IPS DF 6.9 (cell line): ENCODE measurements at places on chromosomes 16 and 17.

DNA sequence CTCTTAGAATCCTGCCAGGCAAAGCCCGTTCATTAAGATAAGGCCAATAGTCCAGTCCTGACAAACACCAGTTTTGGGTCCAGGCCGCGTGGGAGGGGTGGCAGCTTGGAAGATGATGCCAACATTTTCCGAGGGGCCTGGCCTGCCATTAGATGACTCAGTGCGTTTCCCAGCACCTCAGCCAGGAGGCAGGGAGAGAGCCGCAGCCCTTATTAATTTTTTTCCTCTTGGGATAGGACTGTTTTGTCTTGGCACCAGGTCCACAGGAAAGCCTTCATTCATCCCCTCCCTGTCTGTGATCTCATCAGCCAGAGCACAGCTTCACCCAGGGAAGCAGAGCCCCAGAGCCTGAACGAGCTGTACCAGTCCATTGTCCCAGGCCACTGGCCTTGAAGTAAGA is 4.7 kb upstream of the NDEL1 start:
- no peak for DNase-seq

- DNase-seq = no peak
These were observed 48.2 kb downstream of the CCDC42 start for GRCh38 chr17:8696426-8696825.

DNA sequence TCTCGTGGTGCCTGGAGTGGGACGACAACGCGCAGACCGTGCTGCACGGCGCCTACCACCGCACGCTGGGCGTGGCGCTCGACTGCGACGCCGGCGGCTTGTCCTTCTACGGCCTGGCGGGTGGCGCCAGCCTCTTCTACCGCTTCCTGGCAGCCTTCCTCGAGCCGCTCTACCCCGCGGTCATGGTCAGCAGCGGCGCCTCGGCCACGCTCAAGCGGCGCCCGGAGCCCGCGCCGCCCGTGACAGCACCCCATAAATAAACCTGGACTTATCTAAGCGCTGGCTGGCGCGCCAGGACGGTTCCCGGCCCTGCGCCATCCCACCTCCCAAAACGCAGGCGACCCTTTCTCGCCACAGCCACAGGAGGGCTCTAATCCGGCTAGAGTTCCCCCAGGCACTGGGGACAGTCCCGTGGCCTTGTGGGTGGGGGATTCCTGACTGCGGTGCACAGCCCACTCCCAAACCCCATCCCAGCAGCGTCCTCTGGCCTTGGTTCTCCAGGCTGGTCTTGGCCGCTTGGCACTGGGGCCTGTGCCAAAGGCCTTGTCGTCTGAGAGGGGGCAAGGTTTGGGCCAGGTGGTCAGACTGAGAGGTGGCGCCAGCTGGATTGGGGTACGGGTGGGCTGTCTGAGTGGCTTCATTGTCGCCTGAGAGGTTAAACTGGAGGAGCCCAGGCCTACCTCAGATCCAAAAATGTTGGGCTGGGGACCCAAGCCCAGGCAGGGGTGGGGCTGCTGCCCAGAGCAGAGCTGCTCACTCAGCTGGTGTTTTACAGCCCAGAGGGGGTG is 10.1 kb upstream of the SLC16A5 start:
- DNase-seq = no peak

DNA sequence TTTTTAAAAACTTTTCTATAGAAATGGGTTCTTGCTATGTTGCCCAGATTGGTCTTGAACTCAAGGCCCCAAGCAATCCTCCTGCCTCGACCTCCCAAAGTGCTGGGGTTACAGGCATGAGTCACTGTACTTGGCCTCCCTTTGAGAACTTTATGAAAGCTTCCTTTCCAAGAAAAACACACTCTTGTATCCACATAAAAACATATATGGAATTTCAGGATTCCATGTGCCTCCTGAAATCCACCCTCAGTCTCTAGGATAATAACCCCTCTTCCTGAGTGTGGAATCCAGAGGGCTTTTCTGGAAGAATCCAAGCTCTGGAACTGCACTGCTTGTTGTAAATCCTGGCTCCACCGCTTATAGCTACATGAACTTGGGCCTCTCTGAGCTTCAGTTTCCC is 53.2 kb upstream of the MRTFB start:
- DNase-seq = no peak

- no peak for DNase-seq
These were observed 141.4 kb downstream of the PMP22 start for GRCh38 chr17:15123593-15124263.

GRCh38 chr16:79334127-79334526 is 266.4 kb downstream of the MAF start:
- DNase-seq = no peak

DNA sequence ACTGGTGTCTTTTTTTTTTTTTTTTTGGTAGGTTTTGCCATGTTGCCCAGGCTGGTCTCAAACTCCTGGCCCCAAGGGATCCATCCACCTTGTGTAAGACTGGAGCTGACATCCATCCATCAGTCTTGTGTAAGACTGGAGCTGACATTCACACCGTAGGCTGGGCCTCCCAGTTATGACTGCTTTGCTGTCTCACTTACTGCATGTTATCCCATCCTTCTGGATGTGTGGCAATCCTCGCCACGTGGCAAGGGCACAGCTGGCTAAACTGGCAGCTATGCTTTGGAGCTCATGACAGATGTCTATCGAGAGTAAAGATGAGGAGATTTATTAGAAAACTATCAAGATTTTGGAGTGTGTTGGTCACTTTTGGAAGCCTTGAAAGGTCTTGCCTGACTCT is 115.1 kb downstream of the ABCA8 start:
- DNase-seq = no peak

DNA sequence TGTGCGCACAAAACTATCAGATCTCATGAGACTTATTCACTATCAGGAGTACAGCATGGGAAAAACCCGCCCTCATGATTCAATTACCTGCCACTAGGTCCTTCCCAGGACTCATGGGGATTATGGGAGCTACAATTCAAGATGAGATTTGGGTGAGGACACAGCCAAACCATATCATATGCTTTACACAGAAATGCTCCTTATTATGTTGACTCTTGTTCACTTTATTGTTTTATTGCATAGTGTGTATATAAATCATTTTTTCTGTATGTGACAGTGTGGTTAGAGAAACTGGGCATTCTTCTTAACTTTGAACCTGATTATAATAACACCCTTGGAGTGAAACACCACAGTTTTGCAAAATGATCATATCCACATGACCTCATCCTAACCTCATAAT is 212.8 kb upstream of the TNRC6C start:
- DNase-seq = no peak

- no peak for DNase-seq
These were observed 4.3 kb upstream of the ADGRG1 start for GRCh38 chr16:57624044-57624688.

DNA sequence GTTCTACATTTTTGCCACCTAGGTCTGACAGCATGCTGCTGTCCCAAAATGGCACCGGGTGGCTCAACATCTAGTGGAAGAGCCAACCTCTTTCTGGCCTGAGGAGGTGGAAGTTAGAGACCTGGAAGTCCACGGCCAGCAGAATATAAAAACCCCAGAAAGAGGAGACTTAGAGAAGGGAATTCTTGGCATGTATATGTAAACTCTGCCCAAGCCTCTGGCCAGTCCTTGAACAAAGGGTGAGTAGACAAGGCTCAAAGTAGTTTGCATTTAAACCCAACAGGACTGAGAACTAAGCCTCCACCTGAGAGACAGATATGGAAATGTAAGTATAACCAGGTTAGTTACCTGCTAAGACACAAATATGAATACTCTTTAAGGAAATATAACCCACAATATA is 210.3 kb downstream of the GRIN2A start:
- DNase-seq = no peak

DNA sequence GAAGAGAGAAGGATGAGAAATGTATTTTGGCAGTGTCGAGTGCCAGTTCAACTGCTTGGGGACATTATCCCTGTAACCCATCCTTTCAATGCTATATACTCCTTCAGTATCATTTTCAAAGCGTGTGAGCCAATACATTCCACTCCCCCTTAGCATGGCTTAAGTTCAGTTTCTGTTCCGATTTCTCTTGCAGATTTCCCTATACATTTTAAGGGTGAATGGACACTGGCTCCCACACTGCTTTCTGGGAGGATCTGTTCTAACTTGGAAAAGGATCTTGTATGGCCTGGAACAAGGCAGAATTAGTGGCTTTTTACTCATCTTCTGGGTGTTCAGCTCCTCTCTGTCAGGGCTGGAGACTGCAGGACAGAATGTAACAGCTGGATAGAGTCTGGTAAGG is 333.8 kb downstream of the HAPSTR1 start:
- DNase-seq = no peak

- no peak for DNase-seq
These were observed 63.3 kb upstream of the TMC5 start for GRCh38 chr16:19354371-19354770.

- DNase-seq = no peak
These were observed 77.1 kb downstream of the MRM3 start for GRCh38 chr17:859061-859823.

- DNase-seq = no peak
These were observed 26.1 kb downstream of the MRPS23 start for GRCh38 chr17:57823469-57824401.

GRCh38 chr17:40266882-40267281 is 20.8 kb upstream of the CDC6 start:
- DNase-seq = no peak

GRCh38 chr17:36496018-36496789 is 9.7 kb downstream of the ZNHIT3 start:
- no peak for DNase-seq

GRCh38 chr16:12231666-12232065 is 255.1 kb downstream of the SNX29 start:
- DNase-seq = no peak

DNA sequence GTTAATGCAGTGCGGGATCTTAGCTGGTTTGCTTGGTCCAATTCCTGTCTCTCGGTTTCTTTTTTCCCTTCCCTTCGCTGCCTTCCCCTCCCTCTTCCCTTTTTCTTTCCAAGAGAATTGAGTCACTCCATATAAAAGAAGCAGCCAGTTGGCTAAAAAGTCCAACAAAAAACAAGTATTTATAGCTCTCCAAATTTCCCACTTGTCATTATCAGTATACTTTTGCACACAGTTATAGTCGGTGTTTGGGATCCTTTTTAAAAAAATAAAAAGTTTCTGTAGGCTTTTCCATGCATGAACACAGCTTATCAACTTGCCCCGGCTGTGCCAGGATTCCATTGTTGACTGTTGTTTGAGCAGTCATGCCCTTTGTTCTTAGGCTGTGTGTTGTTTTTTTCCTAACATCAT is 24.9 kb downstream of the HMOX2 start:
- no peak for DNase-seq

- no peak for DNase-seq
These were observed 120.6 kb downstream of the USP22 start for GRCh38 chr17:20922128-20922670.

- no peak for DNase-seq
These were observed 95.3 kb upstream of the CRHR1 start for GRCh38 chr17:45688820-45689219.

GRCh38 chr17:54983260-54983659 is 14.7 kb downstream of the STXBP4 start:
- no peak for DNase-seq

DNA sequence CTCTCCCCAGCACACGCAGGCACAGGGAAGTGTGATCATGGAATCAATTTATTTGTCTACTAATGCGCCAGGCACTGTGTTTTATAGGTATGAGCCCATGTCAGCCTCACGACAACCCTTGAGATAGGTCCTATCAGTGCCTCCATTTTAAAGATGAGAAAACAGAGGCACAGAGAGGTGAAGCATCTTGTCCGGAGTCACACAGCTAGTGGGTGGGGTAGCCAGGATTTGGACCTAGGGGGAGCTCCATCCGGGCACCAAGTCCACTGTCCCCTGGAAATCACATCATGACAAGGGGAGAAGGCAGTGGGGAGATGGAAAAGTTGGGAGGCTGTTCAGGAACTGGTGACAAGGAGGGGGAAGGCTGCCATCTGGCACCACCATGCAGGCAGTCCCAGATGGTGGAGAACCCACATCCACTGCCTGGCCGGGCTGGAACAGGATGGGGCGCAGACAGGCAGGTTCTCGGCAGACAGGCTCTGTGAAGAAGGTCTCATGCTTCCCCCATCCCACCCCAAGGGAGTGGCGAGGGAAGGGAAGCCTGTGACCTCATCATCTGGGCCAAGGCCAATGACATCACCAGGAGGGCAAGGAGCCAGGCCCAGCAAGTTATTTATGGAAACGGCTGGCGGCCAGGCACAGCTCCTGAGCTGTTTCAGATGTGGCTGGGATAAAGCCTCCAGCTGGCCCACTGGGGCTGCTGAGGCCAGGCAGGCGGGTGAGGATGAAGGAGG is 126.0 kb upstream of the SDK2 start:
- no peak for DNase-seq

DNA sequence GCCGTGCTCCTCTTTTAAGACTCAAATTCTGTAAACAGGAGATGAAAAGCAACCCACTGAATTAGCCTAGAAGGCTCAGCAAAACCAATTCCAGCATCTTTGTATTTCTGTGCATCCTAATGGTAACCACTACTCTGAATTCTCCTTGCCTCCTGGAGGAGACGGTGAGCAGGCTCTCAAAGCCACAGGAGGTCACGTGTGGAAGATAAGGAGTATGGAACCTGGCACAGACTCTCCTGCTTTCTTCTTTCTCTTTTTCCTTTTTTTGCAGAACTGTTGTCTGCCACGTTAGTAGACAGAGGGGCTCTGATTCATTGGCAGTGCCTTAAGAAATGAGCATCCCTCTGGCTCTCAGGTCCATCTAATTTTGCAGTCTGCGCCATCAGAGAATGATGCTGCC is 44.4 kb downstream of the VPS53 start:
- no peak for DNase-seq

GRCh38 chr16:67999985-68000384 is 701 bp upstream of the DPEP2 start:
- DNase-seq = no peak

DNA sequence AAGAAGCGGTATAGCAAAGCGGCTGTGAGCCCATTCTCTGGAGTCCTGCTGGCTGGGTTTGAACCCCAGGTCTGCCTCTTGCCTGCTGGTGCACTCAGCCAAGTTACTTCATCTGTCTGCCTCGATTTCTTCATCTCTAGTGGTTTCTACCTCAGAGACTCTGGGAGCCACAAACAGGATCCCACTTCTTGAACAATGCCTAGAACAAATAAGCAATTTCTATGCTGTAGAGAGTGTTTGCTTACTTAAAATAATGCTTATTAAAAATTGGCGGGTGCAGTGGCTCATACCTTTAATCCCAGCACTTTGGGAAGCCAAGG is 75.5 kb downstream of the CMIP start:
- no peak for DNase-seq

- DNase-seq = no peak
These were observed 6.0 kb upstream of the CCL2 start for GRCh38 chr17:34249061-34249460.

DNA sequence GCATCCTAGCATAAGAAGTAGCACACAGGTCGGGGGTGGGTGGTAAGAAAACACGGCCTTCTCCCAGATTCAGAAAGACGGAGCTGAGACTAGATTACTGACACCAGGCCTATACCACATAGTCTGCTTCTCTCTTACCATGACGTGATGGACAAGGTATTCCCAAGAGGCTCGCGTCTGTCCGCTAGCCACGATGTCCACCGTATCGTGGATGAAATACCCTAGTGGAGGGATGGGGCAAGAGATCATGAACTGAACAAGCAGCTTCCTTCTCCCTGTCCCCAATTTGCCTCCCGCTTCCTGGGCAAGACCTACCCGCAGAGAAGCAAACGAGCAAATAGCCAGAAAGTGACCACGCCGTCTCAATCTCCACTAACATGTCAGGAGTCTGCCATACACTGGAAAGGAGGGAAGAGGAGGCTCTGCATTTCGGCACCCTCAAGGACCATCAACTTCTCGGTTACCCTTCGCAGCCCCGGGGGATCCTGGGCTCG is 820 bp downstream of the TLCD1 start:
- no peak for DNase-seq
